ENCODE measurements at places on chromosomes 1 and 21.
A peak's percentile ranks its signal among the peaks of the same experiment; 100 is the strongest.

DNA sequence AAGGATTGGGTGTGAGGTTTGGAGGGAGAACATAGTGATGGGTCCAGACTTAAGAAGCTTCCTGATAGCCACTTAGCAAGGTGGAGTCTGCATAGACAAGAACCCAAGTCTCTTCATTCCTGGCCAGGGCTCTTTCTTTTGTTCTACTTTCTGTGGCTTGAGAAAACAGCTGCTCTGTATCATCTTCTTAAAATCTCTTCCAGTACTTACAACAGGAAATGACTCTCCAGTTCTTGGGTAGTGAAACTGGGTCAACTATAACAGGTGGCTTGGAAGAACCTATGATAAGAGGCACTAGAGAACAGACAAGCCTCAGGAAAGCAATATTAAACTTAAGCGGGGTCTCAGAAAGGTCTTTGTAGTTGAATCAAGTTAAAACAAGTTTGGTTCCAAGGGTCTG is 148.1 kb upstream of the USP24 start:
- peak; percentile 85 for DNase-seq

- no peak for DNase-seq
These were observed 116.7 kb downstream of the CDC7 start for GRCh38 chr1:91617285-91617765.

DNA sequence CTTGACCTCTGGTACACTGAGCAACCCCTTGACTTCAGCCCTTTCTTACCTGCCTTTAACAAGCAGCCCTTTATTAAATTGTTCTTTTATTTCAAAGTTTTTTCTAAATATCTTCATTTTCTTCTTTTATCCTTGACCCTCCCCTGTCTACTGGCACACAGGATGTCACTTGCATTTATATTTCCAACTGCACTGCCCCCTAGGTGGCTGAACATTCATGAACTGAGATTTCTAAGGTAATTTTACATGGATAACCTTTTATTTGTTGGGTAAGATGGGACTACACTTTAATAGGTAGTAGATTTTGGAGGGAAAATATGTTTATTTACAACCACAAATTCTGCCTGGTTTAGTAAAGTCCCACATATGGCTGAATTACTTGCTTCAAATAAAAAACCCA is 190.0 kb downstream of the ATP6V1G3 start:
- no peak for DNase-seq

GRCh38 chr1:223887747-223888418 is 42.1 kb upstream of the TP53BP2 start:
- no peak for DNase-seq

DNA sequence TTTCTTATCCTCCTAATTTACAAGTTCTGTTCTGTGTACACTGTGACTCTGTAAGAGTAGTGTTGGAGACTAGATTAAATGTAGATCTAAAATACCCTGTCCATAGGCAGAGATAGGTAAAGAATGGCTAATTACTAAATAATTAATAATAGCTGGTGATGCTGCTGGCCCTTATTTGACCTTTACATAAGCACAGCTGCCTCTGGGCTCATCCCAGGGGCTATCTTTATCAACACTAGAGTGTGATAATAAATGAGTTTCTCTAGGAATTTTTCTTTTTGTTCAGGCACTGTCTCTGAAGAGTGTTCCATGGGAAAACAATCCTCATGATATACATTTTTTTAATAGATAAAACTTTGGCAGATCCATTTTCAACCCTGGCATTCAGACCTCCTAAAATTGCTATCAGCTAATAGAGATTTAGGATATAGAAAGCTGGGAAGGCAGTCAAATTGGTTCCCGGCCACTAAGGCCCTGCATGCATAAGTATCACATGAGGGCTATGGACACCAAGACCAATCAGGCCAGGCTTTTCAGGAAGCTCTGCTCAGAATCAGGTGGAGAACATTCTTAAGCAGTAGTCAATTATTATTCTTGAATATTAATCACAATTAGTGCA is 107.2 kb downstream of the ROR1 start:
- no peak for DNase-seq

DNA sequence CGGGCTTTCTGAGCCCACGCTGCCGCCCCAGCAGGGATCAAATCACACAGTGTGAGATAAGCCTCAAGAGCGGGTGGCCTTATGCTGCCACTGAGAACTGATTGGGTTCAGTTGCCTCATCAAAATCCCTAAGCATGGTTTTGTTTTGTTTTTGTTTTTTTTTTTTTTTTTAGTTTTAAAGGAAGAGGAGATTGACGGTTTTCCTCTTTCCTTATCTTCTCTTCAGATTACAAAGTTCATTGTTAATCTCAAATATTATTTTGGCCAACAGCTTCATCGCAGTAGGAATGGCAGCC is 651 bp downstream of the COA6 start:
- DNase-seq = no peak

DNA sequence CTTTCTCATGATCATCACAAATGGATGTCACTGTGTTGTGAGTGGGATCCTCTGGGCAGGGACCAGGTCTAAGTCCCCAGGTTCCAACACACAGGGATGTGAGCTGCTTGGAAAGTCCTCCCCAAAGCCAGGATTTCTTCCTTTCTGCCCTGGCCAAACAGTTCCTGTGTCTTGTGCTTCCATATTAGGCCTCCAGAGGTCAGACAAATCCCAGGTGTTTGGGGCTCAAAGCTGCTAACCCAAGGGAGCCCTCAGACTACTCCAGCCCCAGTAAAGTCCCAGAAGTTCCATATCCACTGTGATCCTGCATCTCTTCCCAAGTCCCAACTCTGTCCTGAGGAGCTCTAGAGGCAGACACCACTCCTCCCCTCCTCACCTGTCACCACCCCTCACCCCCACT is 27.7 kb upstream of the MAGOH start:
- no peak for DNase-seq

GRCh38 chr1:20792196-20792595 is 5.1 kb upstream of the HP1BP3 start:
- no peak for DNase-seq

- no peak for DNase-seq
These were observed 393.4 kb downstream of the KCNT2 start for GRCh38 chr1:196214866-196215265.

DNA sequence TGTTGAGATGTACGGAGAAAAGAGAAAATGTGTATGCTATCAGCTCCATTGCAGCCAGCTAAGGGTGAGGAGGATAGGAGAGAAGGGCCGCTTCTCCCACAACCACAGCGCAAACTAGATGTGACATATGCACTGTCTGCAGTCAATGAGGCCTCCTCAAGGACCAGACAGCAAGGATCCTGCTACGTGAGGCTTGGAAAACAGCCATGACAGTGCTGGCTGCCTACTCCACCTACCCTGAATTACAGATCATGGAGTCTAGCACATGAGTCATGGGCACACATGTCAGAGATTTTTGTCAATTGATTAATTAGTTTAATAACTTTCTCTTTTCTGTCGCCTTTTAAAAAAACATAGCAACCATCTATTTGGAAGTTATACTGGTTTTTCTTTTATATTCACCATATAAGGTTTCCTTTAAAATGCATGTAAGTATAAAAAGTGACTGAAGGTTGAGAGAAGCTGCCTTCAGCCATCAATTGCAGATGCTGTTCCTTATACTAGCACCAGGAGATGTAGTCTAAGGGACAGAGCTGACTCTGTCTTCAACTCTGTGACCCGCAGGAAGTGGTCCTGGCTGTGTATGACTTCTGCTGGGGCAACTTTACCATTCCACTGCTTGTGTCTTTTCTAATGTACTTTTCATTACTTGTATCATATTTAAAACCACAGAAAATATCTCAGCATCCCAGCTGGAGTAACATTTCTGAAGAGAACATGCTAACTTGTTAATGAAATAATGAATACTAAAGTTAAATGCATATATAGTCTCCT is 3.1 kb downstream of the VPS26C start:
- no peak for DNase-seq

DNA sequence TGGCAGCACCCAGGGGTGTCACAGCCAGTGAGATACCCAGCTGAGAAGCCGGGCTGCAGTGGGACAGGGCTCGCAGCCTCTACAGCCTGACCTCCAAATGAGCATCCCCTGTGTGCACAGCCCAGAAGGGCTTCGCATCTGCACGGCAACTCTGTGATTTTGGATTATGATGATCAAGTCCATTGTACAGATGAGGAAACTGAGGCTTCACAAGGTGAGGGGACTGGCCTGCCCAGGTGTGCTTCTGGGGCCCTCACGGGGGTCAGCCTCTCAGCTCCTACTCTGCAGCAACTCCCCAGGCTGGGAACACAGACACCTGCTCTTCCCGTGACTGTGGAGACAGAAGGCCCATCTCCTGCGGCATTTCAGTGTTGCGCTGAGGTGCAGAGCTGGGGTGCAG is 8.8 kb upstream of the HES5 start:
- no peak for DNase-seq

DNA sequence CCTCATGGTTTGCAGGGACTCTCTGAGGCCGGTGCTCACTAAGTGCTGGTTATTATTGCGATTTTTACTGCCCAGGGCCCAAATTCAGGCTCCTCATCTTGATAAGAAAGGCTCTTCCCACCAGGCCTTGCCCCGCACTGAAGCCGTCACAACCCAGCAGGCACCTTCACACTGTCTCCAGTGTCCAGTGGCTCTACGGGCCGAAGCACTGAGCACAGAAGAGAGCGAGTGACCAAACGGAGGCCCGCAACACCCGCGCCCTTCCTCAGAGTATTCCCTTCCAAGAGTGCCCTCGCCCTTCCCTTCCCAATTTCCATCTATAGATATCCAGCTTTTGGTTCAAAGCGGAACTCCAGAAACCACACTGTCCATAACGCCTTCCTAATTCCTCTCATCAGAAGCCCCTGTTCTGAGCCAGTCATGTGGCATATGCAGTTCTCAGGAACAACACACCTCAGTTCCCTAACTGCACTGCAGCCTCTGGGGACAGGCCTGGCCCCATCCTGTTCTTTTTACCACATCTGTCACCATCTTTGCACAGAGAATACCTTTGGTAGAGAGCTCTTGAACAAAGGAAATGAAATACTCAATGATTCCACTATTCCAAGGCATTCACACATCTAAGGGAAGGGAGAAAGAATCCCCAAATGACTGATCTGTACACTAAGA is 15.1 kb downstream of the FALEC start:
- no peak for DNase-seq

DNA sequence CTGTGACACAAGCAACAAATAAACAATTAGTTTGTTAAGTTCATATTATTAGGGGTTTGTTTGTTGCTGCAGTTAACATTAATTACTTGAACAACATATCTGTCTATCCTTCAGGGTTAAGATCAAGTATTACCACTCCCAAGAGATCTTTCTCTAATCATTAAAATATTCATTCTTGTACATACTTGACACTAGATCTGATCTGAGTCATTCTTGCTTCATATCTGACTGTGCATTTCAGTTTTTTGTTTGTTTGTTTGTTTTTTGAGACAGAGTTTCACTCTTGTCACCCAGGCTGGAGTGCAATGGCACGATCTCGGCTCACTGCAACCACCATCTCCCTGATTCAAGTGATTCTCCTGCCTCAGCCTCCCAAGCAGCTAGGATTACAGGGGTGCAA is 613.3 kb upstream of the PLXNA2 start:
- DNase-seq = no peak

DNA sequence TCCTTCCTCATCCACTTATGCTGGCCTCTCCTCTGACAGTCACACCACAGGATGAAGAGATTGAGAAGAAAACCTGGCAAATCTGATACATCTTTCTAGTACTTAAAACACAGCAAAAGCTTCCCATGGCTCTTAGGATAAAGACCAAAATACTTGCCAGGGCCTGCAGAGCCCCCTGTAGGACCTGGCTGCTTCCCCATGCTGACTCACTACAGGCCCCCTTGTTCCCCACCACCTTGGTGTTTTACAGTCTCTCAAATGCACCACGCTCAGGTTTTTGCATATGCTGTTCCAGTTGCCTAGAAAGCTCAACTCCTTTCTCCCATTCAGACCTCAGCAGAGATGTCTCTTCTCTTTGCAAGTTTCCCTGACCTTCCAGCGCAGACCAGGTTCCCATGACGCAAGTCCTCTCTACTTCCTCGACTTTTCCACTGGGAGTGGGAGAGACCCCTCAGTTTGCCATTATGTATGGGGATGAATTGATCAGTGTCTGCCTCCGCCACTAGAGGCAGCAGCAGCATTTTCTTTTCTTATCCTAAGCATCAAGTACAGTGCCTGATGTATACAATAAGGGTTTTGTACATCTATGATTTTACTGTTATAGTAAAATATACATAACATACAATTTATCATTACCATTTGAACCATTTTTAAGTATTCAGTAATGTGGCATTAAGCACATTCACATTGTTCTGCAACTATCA is 113.8 kb upstream of the C8B start:
- no peak for DNase-seq

DNA sequence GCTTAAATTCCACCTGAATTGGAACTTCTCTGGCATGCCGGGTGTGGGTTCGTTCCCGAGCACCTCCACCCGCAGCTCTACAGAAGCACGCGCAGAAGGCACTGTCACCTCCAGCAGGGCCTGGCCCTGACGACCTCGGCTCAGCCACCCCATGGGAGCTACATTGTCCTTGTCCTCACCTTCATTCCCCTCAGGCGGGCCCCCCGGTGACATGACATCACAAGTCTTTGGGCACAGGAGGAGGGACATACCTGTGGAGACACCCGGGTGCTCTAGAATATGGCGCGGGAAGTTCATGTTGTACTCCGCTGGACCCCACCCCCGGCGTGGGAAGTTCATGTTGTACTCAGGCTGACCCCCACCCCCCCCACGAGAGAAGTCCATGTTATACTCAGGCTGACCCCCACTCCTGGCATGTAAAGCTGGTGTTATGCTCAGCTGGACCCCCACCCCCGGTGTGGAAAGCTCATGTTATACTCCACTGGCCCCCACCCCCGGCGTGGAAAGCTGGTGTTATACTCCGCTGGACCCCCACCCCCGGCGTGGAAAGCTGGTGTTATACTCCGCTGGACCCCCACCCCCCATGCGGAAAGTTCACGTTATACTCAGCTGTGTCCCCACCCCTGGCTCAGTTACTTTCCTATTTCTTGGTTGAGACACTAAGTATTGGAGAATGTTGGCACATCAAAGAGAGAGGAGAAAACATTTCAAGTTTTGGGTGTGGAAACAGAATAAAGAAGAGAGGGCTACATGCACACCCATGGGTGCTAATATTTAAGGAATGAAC is 37.6 kb downstream of the UMODL1 start:
- no peak for DNase-seq

DNA sequence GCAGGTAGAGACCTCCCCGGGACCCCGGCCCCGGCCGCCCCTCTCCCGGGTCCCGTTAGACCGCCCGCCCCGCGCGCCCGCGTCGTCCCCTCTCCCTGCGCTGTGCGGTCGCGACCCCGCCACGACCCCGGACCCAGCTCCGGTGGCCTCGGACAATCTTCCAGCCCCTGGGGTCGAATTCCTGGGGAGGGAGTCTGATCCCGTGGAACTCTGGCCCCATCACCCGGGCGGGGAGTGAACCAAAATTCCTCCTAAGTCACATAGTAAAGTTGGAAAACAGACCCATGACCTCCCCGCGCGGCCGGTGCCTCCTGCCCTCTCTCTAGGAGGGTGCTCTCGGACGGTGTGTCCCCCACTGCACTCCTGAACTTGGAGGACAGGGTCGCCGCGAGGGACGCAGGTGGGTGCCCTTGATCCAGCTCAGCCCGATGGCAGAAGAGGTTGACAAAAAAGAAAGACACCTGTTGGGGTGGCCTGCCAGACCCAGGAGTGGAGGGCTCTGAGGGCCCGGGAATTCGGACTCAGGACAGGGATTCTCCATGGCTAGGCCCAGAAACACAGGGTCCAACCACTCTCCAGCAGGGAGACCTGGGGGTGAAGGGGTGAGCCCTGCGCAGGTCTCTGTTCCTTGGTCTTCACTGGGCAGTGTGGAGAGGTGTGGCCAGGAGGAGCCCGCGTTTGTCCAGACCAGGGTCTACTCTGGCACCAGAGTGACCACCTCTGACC is 451 bp downstream of the ADAMTSL4 start:
- peak; percentile 5 for DNase-seq
